ENCODE measurements at places on chromosomes 11 and 22. TPM values are rescaled to one million over a fixed set of nuclear protein-coding genes. Genes with fewer than 3 reads are reported as not detected.

GRCh38 chr11:706957-707816 lies 1.2 kb downstream of the EPS8L2 start:
- H3K27ac ChIP-seq: no peak overlapping the region
- peak; percentile 32 for DNase-seq
- H3K4me1 ChIP-seq: peaks cover 15% of the 10 kb centered on the region

- H3K27ac ChIP-seq: no peak overlapping the region
- H3K4me3 ChIP-seq: no peak overlapping the region
- H3K4me1 ChIP-seq: peaks cover 9% of the 10 kb centered on the region
- H3K36me3 ChIP-seq: no peaks in the 10 kb centered on the region
- no peaks in the 10 kb centered on the region for H3K27me3 ChIP-seq
- DNase-seq: no peak
Measured at GRCh38 chr11:1300569-1301187, 8.8 kb downstream of the TOLLIP start.

DNA sequence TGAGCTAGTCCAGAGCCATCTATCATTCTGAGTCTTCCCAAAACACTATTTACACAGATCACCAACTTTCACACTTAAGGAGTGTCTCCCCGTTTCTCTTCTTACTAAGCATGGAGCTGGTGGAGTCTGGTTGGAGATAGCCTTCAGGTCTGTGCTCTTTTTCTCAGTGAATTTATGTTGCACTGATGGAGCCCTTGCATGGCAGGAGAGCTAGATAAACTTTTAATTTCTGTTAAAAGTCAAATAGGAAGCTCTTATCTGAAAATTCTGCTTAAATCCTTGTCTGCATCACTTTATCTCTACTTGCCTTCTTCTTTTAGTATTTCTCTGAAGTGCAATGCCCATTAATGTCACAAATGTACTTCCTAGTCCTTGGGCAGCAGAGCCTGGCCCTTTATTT lies 63.4 kb downstream of the ST3GAL4 start:
- H3K36me3 ChIP-seq: no peaks in the 10 kb centered on the region
- no peak for DNase-seq
- H3K4me1 ChIP-seq: peaks cover 4% of the 10 kb centered on the region

DNA sequence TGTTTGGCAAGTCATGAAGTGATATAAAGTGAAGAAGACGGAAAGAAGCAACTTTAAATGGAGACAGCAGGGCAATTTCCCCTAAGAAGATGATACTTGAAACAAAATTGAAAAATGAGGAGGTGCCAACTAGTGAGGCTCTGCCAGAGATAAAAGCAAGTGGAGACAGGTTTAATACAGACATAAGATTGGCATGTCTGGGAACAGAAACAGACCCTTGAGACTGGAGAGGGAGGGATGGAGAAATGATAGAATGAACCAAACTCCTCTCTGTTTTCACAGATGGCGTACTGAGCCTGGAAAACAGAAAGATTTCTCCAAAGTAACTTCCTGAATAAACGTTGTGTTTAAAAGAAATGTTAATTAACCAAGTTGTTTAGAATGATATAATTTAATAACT lies 354.5 kb upstream of the ANO5 start:
- no peak overlapping the region for H3K27ac ChIP-seq
- H3K27me3 ChIP-seq: no peaks in the 10 kb centered on the region
- H3K4me3 ChIP-seq: no peak overlapping the region
- no peak for DNase-seq
- H3K4me1 ChIP-seq: no peaks in the 10 kb centered on the region

DNA sequence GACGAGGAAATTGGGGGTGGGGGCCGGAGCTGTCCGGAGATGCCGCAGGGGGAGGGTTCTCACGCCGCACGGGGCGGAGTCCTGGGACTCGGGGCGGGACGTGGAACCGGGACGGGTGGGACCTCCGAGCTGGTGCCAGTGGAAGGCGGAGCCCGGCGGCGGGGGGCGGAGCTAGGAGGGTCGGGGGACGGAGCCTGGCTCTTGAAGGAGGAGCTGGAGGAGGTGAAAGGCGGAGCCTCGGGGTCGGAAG lies 271 bp downstream of the FKBP2 start:
- DNase-seq: peak; percentile 99
- no peaks in the 10 kb centered on the region for H3K27me3 ChIP-seq
- peaks cover 7% of the 10 kb centered on the region for H3K4me1 ChIP-seq
- H3K4me3 ChIP-seq: peak overlapping the region; percentile 84

- H3K27ac ChIP-seq: no peak overlapping the region
- peaks cover 1% of the 10 kb centered on the region for H3K4me1 ChIP-seq
- no peaks in the 10 kb centered on the region for H3K27me3 ChIP-seq
- no peak overlapping the region for H3K4me3 ChIP-seq
Measured at GRCh38 chr11:9797300-9797699, 133.4 kb downstream of the SWAP70 start.

DNA sequence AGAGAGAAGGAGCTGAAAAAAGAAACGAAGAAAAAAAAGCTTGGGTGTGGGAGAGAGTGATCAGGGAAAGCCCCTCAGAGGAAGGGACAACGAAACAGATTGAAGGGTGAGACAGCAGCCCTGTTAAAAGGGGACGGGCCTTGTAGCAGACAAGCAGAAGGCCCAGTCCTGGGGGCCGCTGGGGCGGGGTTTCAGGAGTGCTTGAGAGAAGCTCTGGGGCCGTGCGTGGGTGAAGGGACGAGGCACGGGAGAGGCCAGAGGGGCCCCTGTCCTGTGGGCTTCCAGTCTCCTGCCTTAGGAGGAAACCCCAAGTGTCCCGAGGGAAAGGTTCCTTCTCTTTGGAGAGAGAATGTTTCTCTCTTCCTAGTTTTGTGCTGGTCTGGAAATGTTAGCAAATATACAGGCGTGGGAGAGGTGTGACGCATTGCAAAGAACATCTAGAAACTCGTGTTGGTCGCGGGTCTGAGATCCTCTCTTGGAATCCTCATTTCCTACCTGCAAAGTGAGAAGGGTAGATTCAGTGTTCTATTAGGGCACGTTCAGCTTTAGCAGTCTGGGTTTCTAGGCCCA lies 28.6 kb downstream of the ADAMTS15 start:
- H3K27ac ChIP-seq: no peak overlapping the region
- peaks cover 6% of the 10 kb centered on the region for H3K4me1 ChIP-seq
- no peaks in the 10 kb centered on the region for H3K27me3 ChIP-seq
- no peaks in the 10 kb centered on the region for H3K36me3 ChIP-seq
- H3K4me3 ChIP-seq: no peak overlapping the region
- DNase-seq: no peak

- no peaks in the 10 kb centered on the region for H3K27me3 ChIP-seq
- peak; percentile 81 for DNase-seq
- peaks cover 4% of the 10 kb centered on the region for H3K4me1 ChIP-seq
- no peak overlapping the region for H3K4me3 ChIP-seq
- no peak overlapping the region for H3K27ac ChIP-seq
Measured at GRCh38 chr11:115324581-115325432, 179.4 kb downstream of the CADM1 start.

DNA sequence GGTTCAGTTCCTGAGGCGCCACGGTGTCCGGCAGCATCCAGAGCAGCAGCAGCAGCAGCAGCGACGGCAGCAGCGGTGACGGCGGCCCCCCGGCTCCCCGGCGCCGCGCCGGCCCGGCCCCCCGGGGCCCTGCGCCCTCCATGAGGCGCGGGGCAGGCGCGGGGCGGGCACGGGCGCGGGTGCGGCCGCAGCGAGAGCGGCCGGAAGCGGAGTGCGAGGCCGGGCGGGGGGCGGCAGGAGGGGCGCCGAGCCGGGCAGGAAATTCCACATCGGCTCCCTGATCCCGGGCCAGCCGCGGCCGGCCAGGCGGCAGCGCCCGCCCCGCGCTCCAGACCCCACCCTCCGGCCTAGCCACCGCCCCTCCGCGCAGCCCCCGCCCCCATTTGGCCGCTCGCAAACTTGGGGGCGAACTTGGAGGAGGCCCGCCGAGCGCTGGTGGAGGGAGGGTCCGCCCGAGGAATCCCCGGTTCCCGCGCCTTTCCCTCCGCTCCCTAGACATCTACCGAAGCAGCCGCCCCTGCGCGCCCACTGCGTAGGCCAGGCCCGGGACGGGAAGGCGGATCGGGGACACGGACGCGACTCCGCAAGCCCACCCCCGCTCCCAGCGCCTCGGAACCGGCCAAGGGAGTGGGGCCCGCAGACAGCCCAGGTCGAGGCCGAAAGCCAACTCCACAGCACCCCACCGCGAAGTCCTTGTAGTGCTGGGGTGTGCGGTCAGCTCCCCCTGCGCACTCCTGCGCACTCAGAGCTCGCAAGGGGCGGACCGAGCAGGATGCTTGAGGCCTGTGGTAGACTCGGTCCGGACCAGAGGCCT lies at the start of gene SCARF2:
SCARF2 (minus strand) TSS at position 213 of the 814 bp plus-strand sequence; CDS start at position 142, 71 bp downstream.
- H3K4me1 ChIP-seq: no peaks in the 10 kb centered on the region
- no peak within 1 kb of the TSS for H3K27ac ChIP-seq
- peak within 1 kb of the TSS; percentile 54 for H3K4me3 ChIP-seq
- peak; percentile 81 for DNase-seq

- no peaks in the 10 kb centered on the region for H3K36me3 ChIP-seq
- H3K4me1 ChIP-seq: no peaks in the 10 kb centered on the region
- H3K27ac ChIP-seq: no peak overlapping the region
- no peak overlapping the region for H3K4me3 ChIP-seq
- no peaks in the 10 kb centered on the region for H3K27me3 ChIP-seq
- DNase-seq: no peak
Measured at GRCh38 chr22:34293324-34293723, 373.0 kb upstream of the LARGE1 start.

DNA sequence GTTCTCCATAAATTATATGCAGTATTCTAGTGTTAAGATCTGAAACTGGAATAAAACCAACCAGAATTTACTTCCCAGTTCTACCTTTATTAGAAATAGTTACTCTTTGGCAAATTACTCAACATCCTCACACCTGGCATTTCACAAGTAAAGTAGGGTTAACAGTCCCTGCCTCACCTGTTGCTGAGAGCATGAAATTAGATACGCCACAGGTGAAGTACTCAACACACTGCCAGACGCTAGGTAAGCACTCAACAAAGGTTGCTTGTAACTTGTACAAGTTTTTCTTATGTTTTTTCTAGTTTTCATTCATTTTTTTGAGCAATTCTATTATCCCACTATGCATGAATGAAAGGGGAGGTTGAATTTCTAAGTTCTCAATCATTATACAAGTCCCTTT lies 267.6 kb upstream of the ARHGAP42 start:
- no peaks in the 10 kb centered on the region for H3K4me1 ChIP-seq
- H3K27ac ChIP-seq: no peak overlapping the region
- peaks cover 3% of the 10 kb centered on the region for H3K36me3 ChIP-seq
- DNase-seq: no peak
- no peaks in the 10 kb centered on the region for H3K27me3 ChIP-seq

DNA sequence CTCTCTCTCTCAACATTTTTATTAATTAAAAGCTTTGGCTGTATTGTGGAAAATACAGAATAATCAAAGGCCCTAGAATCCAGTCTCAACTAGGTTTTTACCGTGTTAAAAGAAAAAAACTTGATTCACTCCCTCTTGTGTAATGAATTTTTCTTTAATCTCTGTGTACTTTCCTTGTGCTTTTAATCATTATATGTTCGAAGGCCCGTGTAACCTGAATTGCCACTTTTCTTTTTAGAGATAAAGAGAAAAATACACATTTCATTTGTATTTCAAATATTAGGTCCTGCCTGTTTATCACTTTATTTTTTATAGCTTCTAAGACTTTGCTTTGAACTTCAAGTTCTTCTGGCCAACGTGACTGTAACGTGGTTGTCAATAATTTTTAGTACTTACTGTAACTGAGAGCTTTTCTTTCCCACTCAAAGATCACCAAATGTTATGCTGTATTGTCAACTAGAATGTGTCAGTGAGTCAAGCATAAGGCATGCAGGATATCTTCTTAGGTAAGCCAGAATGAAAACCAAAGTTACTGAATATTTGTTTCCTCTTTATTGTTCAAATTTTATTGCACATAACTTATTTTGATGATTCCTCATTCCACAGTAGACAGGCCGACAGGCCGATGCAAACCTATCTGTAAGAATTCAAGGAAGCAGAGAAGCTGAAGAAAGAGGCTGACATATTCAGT lies 23.3 kb upstream of the FAR1 start:
- peaks cover under 1% of the 10 kb centered on the region for H3K36me3 ChIP-seq
- no peaks in the 10 kb centered on the region for H3K27me3 ChIP-seq
- H3K4me1 ChIP-seq: no peaks in the 10 kb centered on the region
- no peak overlapping the region for H3K4me3 ChIP-seq
- H3K27ac ChIP-seq: no peak overlapping the region

DNA sequence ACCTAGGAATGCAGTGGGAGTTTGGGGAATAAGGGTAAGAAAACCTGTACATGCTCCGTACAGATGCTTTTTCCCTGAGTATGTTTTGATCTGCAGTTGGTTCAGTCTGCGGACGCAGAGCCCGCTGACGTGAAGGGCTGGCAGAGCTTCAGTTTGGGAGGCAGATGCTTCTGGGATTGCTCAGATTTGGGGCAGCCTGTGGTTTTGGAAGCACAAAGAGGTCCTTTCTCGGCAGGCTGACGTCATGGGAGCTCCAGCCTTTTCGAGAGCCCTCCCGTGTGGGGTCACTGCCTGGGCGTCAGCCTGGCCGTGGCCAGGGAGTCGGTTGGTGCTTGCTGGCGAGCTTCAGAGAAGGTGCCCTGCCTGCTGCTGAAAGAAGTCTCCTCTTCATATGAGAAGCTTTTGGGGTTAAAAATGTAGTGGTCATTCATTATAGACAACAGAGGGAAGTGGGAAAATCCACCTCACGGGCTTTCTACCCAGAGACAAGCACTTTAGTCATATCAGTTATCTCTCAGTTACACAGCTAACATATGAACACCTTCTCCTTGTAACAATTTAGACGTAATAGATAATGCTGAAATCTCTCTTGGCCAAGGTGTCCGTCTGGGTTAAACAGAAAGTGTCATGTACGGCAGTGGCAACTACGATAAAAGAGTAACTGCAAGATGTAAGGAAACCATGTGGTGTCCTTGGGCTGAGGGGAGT lies 26.8 kb downstream of the TPCN2 start:
- H3K27ac ChIP-seq: no peak overlapping the region
- no peaks in the 10 kb centered on the region for H3K4me1 ChIP-seq
- H3K27me3 ChIP-seq: no peaks in the 10 kb centered on the region
- H3K36me3 ChIP-seq: no peaks in the 10 kb centered on the region
- no peak overlapping the region for H3K4me3 ChIP-seq

GRCh38 chr11:832529-833113 lies at the start of gene CD151:
TSS of gene CD151 (plus strand) at chr11:832952. CDS start at chr11:836070, 3,118 bp downstream.
- H3K27ac ChIP-seq: no peak within 1 kb of the TSS
- peak within 1 kb of the TSS; percentile 87 for H3K4me3 ChIP-seq
- H3K27me3 ChIP-seq: peaks cover 49% of the 10 kb centered on the region
- H3K36me3 ChIP-seq: no peaks in the 10 kb centered on the region

DNA sequence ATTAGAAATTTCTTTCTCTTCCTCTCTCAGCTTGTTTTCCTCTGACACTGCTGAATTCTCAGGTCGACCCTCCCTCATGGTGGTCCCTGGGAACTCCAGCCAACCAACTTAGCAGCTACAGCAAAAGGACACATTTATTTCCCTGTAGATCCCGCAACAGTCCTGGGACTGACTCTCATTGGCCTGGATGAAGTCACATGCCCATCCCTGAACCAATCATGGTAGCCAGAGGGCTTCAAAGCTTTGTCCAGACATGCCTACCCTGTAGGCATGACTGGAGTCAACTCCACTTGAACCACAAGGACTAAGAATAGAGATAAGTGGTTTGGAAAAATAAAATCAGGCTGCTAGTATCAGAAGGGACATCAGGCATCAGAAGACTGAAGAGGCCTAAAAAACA lies 84.6 kb upstream of the LRRC55 start:
- H3K4me3 ChIP-seq: no peak overlapping the region
- no peak overlapping the region for H3K27ac ChIP-seq
- no peaks in the 10 kb centered on the region for H3K4me1 ChIP-seq
- DNase-seq: no peak
- no peaks in the 10 kb centered on the region for H3K27me3 ChIP-seq

Gene OR6A2
- total RNA-seq: 0.50 TPM

Gene KDM4E
- not detected for total RNA-seq

Gene KCNQ1
- total RNA-seq: 0.99 TPM

Gene NOX4
- total RNA-seq: 3.3 TPM

Gene CYP2D6
- total RNA-seq: 1.5 TPM

Gene NXPE2
- not detected for total RNA-seq

Gene SPA17
- total RNA-seq: 67.2 TPM

Measured in neural progenitor cell (in vitro differentiated cells).